ENCODE measurements at places on chromosomes 6 and 20.
A peak's percentile ranks its signal among the peaks of the same experiment; 100 is the strongest.

GRCh38 chr20:5848711-5849505 lies 98.7 kb downstream of the SHLD1 start:
- no peak for DNase-seq

DNA sequence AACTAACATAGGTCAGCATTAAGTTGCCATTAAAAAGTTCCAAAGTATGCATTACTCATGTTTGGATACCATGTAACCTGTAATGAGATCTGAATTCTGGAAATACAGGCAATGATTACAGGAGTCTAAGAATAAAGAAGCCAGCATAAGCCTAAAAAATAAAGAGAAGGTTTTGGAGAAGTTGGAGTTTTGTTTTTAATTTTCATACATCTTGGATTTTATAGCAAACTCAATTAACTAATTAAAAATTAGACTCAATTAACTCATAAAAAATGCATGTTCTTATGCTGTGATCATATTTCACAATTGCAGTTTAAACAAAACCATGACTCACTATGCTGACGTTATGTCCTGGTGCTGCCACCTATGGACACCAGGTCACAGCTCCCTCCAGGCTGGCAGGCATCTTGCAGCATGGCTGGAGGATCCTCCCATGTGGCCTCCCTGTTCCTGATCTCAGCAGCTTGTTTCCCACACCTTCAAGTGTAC lies 648.8 kb upstream of the AGPAT4 start:
- no peak for DNase-seq

- no peak for DNase-seq
These were observed 728 bp downstream of the PSMA7 start for GRCh38 chr20:62142252-62143080.

- no peak for DNase-seq
These were observed 6.4 kb downstream of the SERPINB6 start for GRCh38 chr6:2964793-2965505.

DNA sequence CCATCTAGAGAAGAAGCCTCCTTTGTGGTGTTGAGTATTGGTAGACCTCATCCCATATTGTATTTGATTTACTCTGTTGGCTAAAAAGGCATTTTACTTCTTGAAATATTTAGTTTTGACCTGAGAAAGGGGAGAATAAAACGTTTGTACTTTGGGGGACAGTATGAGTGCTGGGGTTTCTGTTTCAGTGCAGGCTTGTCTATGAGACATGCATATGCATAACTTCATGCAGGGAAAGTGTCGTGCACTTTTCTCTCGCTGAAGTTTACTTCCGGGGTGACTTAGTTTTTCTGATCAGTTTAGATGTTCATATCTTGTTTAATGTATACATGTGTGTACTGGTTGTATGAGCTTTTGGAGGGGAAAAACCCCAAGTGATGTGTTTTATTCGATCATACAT lies 59.5 kb downstream of the UTRN start:
- DNase-seq, result no peak

- DNase-seq, result no peak
These were observed 383.4 kb downstream of the PAX1 start for GRCh38 chr20:22088882-22089281.

DNA sequence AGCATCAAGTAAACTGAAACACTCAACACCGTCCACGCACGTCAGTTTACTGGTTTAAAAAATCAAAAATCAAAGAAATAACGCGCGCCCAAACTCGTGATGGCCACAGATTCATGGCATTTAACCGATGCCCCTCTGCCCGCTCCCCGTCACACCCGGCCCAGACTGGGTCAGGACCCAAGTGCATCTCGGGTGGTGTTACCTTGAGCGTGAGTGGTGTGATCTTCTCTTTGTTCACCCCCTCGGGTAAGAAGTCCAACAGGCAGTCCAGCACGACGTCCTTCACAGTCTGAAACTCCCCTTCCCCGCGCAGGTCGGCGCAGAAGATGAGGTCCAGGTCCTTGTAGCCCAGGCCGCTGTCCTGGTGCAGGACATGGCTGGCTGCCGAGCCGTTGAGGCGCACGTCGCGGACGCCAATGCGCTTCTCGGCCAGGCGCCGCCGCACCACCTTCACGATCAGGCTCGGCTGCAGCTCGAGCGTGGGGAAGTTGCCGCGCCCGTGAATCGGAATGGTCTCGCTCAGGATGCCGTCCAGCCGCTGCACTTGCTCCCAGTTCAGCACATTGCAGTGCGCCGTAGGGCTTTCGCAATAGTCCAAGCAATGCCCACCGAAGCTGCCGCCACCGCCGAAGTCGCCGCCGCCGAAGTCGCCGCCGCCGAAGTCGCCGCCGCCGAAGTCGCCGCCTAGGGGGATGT lies 945 bp downstream of the TENT5A start:
- peak; percentile 70 for DNase-seq

DNA sequence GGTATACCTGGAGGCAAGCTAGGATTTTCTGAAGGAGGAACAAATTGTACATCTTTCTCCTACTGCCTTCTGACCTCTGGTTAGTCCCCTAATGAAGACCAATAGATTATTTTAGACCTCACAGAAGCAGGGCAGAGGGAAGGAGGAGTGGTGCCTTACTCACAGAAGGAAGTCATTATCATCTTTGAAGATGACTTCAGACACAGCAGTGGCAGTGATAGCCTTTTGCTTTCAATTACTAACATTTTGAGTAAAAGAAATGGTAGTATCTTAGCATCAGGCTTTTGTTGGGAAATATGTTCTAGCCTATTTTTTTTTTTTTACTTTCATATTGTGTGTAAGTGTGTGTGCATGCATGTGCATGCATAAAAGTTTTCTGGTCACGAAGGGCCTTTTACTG lies 164.2 kb upstream of the PLN start:
- DNase-seq, result no peak

DNA sequence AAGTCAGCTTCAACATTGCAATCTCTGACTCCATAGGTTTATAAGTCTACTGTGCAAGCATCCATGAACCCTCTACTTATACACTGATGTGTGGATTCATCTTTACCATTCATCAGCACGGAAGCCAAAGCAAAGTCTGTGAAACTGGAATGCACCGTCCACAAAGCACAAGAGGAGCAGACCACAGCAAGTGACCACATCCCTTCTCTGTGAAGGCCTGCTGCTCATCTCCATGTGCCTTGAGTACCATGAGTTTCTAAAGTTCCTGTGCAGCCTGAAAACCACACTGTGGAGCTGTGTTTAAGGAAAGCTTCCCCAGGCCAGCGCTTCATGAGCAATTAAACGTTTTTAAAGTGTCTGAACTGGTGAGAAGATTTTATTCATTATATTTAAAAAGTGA lies 20.0 kb downstream of the GABRR1 start:
- DNase-seq, result no peak

GRCh38 chr6:42154461-42155209 lies 12.2 kb upstream of the C6orf132 start:
- no peak for DNase-seq

DNA sequence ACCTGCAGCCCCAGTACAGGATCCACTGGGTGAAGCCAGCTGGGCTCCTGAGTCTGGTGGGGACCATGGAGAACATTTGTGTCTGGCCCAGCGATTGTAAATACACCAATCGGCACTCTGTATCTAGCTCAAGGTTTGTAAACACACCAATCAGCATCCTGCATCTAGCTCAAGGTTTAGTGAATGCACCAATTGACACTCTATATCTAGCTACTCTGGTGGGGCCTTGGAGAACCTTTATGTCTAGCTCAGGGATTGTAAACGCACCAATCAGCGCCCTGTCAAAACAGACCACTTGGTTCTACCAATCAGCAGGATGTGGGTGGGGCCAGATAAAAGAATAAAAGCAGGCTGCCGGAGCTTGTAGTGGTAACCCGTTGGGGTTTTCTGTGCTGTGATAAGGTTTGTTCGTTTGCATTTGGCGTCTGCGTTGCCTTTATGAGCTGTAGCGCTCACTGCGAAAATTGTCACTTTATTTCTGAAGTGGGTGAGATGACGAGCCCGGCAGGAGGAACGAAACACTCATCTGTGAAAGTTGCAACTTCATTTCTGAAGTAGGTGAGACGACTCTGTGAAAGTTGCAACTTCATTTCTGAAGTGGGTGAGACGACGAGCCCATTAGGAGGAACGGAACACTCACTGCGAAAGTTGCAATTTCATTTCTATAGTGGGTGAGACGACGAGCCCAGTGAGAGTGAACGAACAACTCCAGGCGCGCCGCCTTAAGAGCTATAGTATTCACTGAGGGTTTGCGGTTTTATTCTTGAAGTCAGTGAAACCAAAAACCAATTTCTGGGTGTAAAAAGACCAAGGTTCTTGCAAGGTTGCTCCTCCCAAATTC lies 31.1 kb downstream of the SERPINB6 start:
- no peak for DNase-seq

DNA sequence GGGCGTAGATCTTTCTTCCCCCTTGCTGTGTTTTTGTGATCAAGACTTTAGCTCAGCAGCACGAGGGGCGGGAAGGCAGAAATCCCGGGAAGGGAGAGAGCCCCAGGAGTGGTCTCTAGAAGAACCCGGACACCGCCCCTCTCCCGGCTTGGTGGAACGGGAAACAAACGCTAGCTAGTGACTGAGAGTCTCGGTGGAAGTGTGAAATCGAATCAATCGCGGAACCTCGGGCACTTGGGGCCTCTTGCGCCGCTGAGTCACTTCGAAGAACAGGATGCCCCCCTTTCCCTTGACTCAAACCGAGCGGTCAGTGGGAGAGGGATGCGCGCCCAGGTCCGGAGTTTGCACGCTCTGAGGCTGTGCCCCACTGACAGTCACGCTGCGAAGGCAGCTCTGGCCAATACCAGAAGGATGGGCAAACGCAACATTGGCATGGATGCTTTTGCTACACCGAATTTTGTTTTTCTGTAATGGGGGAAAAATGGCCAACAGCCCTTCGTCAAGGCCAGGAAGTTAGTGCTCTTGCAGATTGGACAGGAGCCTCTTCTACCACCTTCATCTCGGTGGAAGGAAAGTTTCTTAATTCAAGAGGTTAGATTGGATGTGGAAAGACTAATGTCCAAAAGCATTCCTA lies 1.6 kb upstream of the OLIG3 start:
- no peak for DNase-seq

DNA sequence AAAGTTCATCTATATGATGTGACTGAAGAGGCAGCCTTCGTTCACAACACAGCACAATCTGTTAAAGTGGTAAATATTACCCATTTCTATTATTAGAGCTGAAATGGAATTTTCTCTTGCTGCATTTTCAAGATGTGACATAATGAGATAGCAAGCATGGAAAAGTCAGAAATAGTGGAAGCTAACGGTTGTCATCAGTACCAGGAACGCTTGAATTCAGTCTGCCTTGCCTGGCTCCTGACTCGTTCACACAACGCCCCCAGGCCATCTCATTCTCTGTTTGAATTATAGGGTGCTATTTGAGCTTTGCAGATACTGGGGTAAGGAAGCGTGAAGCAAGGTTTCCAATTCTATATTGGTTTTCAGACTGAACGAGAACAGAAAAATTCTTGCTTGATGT lies 116.5 kb upstream of the MAP3K7 start:
- DNase-seq, result no peak

DNA sequence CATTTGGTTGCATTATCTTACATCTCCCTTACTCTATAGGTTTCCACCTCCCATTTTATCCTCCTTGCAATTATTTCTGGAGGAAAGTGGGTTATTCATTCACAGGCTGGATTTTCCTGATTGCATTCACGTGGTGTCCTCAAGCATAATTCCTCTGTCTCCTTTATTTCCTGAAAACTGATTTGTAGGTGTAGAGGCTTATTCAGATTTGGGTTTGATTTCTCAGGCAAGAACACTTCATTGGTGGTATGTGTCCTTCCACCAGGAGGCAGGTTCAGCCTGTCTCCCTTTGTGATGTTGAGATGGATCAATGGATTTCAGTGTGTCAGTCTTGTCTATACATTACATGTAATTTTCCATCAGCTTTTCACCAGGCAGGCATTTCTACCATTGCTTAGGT lies 17.3 kb downstream of the DNPH1 start:
- no peak for DNase-seq

- DNase-seq, result no peak
These were observed 319.1 kb downstream of the ARHGAP18 start for GRCh38 chr6:129390900-129391299.

- no peak for DNase-seq
These were observed 18.9 kb downstream of the KLHL31 start for GRCh38 chr6:53646606-53647005.

DNA sequence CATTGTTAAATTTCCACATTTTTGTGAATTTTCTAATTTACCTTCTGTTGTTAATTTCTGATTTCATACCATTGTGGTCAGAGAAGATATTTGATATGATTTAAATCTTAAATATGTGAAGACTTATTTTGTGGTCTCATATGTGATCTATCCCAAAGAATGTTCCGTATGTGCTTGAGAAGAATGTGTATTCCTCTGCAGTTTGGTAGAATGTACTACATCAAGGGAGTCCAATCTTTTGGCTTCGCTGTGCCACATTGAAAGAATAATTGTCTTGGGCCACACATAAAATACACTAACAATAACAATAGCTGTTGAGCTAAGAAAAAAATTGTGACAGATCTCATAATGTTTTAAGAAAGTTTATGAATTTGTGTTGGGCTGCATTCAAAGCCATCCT lies 176.2 kb upstream of the PRND start:
- no peak for DNase-seq

DNA sequence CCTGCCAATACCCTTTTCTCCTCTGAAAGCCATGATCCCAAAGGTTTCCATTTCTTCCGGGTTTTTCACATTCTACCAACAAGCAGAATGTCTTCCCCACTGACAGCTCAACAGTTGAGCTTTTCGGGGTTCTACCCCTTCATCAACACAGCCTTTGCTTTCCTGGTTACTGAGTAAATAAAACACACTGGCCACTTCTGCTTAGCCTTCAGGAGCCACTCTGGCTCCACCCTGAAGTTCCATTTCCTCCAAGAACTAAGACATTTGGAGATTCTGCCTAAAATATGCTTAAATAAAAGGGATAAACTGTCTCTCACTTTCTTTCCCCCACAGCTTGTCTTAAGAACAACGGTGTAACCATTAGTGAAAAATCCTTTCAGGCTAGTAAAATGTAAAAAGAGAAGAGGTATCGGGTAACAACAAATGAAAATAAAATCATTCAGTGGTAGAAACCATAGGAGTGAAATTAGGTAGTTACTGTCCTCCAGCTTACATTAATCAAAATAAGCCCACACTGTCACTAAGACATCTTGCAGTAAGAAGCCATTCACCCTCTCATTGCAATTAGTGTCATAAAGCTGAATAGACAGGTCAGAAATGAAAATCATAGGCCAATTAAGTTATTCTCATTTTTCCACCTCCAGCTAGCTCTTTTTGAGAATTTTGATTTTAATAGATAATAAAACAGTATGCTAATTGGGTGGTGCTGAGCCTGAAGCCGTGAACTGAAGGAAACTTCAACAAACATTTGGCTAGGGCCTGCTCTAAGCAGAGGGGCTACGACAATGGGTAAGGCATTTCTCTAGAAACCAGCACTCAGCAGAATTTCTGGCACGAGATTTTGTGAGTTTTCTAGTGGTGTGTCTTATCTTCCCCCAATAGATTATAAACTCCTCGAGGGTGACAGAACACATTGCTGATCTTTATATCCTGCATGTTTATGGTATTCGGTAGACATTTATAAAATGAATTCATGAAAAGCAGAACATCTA lies 194.2 kb downstream of the KHDC1L start:
- no peak for DNase-seq

GRCh38 chr6:32462609-32463008 lies 22.9 kb downstream of the HLA-DRA start:
- no peak for DNase-seq

GRCh38 chr6:64290867-64291266 lies 655.3 kb downstream of the PHF3 start:
- DNase-seq, result no peak

All from substantia nigra (tissue), 51 donors.